NCI-H2029 (cell line): ENCODE measurements at places on chromosomes 11 and 22.

DNA sequence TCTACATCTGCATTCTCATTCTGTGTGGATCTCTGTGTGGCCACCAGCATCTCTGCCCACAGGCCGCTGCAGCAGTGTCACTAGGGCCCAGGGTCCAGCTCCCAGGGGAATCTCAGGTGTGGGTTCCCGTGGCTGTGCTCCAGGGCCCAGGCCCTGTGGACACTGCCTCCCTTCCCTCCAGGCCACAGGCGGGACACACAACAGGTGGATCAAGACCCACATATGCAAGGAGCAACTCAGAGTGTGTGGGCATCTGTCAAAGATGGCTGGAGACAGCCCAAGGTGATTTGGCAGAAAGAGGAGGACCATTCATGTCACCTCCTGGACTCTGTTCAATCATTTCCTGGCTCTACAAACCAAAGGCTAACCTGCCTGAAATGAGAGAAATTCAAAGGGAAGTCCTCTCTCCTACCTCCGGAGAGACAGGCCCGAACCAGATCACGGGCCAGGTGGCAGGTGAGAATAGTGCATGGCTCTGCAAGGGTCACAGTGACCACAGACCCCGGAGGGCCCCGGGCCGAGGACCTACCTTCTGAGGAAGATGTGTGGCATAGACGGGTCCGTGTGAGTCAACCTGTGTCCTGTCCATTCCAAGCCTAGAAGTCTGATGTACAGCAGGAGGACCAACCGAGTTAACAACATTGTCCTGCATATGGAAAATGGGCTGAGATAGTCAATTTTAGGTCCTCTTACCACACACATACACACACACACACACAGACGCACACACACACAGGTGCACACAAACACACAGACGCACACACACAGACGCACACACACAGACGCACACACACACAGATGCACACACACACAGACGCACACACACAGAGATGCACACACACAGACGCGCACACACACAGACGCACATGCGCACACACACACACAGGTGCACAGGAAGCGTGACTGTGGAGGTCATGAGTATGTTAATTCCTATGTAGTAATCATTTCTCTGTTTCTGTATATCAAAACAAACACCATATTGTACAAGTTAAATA, 1068.5 kb downstream of the BRD1 start:
- DNase-seq = no peak

- no peak for DNase-seq
These were observed 64.5 kb downstream of the MACROD1 start for GRCh38 chr11:64101461-64101860.

DNA sequence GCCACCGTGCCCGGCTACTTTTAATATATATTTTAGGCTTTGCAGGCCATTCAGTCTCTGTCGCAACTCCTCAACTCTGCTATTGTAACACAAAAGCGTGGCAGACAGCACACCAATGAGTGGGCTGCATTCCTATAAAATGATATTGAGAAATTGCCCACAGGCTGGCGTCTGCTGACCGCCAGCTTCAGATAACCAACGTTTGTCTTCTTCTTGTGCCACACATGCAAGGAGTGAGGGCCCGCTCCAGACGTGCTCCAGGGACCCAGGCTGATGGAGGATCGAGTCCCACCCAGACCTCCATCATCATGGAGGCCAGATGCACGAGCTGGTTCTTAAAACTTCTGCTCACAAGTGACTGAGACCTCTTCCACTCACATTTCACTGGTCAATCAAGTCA, 35.4 kb upstream of the LINC01488 start:
- DNase-seq = no peak

DNA sequence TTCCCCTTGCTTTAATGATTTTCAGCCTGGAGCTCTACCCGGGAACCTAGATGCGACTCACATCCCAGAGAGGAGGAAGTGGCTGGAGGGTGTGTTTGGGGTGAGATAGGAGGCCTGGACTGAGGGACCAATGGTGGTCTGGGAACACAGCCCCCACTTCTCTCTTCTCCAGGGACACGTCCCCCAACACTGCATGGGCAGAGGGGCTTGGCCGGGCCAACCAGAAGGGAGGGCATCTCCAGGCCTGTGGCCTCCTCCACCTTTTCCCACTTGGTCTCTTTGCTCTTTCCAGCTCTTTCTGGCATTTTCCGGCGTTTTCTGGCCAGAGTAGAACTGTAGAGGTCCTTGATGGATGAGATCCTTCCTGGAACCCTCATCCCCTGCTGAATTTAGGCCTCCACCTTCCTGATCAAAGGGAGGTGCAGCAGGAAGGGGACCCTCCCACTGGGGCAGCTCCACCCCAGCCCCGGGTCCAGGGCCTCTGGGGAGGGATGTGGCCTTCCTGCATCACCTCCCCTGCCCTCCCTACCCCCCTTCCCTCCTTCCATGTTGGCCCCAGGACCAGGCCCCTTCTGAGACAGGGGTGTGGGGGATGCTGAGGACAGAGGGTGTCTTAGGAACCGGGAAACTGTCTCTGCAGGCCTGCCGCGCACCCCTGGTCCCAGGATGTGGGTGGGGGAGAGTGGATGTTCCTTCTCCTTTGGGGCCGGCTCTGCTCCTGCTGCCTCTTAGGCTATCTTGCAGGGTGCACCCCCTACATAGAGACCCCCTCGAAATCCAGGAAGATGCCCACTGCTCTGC, 24.4 kb downstream of the MRGPRG start:
- DNase-seq = no peak

DNA sequence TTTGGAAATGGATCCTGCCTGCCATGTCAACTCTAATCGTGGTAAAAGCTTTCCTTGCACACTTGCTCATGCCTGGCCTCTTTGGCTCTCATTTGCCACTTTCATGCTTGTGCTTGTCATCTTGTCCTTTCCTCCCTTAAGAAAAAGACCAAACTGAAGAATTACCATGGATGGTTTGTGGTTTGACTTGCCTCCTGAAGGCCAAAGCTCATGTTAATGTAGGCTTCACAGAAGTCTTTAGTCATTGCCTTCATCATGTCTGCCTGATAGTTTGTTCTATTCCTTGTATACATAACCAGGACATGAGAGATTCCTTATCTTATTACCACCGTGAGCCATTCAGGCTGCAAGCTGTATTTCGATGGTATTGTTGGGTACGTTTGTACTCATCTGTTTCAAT, 17.3 kb downstream of the TEAD1 start:
- DNase-seq = no peak

GRCh38 chr11:26522912-26523610, 49.0 kb downstream of the MUC15 start:
- DNase-seq = no peak

- DNase-seq = no peak
These were observed 310.5 kb downstream of the SWAP70 start for GRCh38 chr11:9974375-9974774.

DNA sequence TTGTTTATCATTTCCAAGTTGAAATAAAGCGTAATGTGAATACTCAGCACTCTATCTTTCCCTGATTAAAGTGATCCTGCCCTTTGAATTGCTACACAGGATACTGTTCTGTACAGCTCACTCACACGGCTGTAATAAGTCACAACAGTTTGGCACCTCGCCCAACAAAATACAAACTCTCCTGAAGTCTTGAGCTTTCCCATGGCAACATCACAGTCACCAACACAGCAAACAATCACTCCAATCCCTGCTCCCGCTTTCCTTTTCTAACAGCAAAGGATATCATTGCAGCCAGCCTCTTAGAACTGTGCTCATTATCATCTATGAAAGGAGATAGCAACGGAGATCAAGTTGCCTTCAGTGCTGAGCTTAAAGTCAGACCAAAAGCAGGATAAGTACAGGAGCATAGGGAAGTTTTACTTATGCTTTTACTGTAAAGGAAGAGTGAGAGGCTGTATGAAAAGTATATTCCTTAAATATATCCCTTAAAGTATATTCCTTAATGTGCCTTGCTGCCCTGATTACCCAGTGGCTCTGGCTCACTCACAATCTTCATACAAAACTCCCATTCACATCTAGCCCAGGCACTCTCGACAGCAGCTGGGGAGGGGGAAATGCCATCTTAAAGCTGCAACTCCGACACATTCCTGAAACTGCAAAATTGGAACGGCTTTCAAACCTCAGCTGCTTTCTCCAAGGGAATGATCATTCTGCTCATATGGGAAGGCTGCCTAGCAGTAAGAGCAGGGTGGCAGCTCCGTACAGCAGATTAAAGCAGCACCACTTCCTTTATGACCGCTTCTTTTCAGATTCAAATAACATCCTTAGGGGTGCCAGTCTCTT, 35.8 kb downstream of the MAML2 start:
- DNase-seq = no peak

DNA sequence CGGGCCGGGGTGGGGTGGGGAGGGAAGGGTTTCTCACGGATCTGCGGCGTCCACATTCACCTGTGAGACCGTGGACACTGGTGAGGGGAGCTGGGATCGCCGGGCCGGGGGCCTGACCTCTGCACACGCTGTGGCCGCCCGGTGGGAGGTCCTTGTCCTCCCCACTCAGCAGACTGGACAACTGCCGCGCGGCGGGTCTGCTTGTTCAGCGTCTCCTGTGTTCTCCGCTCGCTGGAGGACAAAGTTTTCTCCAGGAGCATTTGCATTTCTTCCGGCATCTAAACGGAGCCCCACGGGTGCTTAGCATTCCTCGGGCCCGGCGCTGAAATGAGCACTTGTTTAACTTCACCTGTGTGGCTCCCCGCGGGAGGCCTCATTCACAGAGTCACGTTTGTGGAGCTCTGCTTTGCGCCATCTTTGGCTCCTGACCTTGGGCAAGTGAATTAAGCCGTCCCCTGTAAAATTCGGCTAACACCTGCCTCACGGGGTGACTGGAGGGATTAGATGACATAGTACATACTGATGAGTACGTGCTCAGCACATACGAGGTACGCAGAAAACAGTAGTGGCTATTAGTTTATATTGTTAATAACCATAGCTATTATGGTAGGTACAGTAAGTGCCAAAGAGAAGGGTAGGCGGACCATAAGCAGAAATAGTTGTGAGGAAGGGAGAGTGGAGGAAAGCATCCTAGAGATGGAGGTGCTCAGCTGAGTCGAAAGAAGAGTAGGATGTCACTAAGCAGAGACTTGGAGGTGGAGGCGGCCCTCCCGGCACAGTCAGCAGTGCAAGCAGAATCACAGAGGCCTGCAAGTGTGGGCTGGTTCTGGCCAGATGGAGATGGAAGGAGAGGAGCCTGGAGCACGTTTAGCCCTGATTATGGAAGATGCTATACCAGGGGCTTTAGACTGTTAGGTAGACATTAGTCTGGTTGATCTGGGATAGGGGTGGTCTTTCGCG, 885 bp downstream of the TRMU start:
- no peak for DNase-seq
